ENCODE measurements at places on chromosomes 6 and 20.

GRCh38 chr6:95357380-95358020, 219.8 kb upstream of the MANEA start:
- DNase-seq: no peak

GRCh38 chr6:134317471-134318131, at the start of gene SGK1:
TSS of gene SGK1 (minus strand) at chr6:134318112. CDS start at chr6:134317460, 652 bp downstream.
- no peak for DNase-seq

GRCh38 chr6:69349771-69350170, 447.0 kb downstream of the LMBRD1 start:
- no peak for DNase-seq

DNA sequence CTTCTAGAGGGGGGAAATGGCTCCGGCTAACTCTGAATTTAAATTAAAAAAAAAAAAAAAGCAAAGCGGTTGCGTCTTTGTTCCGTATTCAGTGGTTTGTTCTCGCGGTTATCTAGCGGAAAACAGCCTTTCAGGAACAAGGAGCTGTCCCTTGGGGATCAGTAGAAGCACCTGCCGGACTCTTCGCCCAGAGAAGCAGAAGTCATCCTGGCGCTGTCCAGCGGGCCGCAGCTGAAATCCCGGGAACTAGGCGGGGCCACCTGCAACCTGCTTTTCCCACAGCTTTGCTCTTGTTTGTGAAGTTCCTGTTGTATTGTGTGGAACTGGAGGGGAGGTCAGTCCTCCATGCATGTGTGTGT, 43.9 kb upstream of the GJE1 start:
- no peak for DNase-seq

- DNase-seq: no peak
These were observed 54.9 kb downstream of the PRR18 start for GRCh38 chr6:166253281-166253681.

DNA sequence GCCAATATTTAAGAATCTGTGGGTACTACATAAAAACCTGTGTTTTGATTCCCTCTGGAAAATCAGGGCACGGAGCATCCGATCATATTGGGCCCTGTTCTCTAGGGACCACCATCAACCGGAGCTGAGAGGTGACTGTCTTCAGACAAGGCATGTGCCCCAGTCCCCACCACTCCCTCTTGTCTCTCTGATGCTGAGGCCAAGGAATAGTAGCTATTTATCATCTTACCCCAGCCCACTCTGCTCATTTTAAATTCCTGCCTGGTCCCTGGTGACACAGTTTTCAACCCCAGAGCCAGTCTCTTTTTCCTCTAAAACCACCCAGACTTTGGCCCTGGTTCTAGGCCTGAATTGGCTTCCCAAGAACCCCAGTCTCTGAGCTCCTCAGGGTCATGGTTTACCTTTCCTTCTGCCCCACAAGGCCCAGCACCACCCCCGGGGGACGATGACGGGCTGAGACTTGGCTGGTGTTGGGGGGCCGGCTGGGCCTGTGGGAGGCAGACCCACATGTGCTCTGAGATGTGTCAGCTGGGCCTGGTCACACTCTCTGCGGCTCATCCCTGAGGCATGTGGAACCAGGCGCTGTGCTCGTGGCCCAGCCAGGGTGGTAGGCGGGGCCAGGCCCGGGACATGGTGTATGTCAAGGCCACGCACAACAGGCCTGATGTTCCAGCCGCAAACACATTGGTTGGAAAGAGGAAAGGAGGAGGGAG, 114.4 kb downstream of the CEBPB start:
- peak; percentile 84 for DNase-seq

- no peak for DNase-seq
These were observed 11.2 kb downstream of the SIRPB2 start for GRCh38 chr20:1479831-1480595.

DNA sequence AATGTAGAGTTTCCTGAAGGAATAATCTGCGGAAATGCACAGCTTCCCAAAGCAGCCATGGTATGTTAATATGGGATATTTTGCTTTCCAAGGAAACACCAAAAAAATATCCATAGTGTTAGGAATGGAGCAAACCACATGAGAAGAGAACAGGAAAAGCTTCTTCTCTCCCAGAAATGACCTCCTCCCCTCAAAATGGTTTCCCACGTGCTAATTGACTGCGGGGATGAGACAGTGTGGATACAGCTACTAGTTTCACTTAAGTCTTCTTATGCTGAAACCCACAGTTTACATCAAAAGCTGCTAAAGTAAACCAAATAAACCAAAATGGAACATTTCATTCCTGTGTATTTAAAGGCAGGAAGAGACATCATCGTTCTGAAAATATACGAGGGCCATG, 69.4 kb downstream of the FYN start:
- no peak for DNase-seq

GRCh38 chr6:153207617-153208016, 76.5 kb upstream of the RGS17 start:
- DNase-seq: no peak

DNA sequence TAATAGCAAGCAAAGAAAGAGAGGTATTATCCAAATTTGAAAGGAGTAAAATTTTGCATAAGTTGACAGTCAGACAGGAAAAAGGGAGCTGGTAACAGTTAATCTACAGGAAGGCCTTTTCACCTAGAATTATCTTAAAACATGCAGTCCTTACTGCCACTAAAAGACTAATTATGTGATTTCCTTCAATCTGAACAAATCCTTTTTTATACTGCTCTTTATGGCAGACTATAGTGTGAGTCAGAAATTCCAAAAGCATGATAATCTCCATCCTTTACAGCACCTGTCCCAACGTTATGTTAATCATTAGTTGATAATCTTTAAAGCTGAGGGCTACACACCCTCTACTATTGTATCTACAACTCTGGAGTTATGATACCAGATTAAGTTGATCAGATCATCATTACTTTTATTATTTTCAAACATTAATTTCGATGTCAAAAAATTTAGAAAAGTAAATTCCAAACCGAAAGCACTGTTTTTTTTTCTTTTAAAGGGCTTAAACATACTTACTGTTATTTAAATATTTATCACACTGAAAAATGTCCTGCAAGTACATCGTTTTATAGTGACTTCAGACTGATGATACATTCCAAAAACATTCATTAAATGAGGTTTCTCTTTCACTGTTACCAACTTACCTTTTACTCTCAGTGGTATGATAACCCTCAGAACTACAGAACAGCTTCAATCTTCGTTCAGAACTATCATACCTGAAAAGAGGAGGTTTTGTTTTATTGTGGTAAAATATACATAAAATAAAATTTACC, 33.2 kb upstream of the AKAP7 start:
- no peak for DNase-seq

- DNase-seq: no peak
These were observed 36.6 kb downstream of the ERGIC3 start for GRCh38 chr20:35578469-35578868.

GRCh38 chr6:118876814-118877213, 17.1 kb upstream of the ASF1A start:
- DNase-seq: no peak

DNA sequence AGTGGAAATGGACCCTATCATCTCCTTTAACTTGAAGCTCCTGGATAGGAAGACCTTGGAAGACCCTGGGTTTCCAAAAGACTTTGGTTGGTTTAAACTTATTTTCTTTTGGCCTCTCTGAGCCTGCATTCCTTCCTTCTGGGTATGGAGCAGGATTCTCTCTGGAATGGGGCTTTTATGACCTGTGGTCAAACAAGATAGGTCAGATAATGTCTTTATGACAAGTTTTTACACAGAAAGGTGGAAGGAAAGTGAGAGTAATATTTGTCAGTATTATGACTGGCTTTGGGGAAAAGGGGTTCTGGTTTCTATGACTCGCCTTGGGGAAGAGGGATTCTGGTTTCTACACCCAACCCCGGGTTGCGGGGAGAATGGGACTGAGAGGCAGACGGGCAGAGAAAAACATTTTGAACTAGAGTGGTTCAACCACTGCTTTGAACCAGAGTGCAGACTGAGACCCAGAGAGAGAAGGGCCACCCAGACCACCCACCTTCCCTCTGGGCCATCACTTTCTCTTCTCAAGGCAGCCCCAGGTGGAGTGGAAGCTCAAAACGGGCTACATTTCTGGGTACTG, 37.6 kb upstream of the KCNK5 start:
- DNase-seq: no peak

- DNase-seq: no peak
These were observed 115.0 kb upstream of the CHD6 start for GRCh38 chr20:41733151-41733550.

DNA sequence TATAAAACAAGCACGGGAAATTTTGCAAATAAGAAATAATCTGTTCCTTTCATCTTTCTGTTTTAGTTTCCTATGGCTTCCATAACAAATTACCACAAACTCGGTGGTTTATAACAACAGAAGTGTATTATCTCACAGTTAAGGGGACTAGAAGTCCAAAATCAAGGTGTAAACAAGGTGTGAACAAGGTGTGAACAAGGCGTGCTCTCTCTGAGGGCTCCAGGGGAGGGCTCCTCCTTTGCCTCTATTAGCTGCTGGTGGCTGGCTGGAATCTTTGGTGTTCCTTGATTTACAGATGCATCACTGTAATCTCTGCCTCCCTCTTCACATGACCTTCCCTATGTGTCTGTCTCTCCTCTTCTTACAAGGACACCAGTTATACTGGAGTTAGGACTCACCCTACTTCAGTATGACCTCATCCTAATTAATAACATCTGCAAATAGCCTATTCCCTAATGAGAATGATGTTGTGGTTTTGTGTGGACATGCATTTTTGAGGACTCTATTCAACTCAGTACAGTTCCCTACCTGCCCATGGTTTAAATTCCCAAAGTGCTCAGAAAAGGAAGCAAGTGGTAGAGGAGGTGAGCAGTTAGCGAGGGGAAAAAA, 17.5 kb upstream of the BMP5 start:
- no peak for DNase-seq

DNA sequence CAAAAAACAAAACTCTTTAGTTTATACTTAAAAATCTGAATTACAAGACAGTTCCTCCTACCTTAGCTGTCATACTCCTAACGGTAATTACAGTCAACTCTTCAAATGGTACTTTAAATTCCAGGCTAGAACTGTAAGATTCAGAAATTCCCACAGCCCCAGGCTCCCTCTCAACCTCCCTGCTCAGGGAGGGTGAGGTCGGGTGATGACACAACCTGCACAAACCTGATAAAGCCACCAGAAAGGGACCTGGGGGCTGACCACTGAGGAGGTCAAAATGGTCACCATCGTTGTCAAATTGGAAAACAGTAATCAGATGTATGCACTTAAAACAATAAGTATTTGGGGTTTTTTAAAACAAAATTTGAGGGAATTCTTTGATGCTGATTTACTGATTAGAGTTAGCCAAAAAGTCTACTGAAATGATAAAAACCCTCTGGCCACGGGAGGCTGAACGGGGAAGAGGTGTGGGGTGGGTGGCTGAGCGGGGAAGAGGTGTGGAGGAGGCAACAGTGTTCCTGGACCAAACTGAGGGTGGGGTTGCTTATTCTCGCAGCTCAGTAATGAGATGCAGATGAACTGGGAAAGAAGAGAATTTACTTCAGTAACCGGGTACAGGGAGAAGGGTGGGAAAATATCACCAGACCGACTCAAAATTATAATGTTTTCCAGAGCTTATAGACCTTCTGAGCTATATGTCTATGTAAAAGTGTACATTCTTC, 52.4 kb downstream of the SLC22A1 start:
- no peak for DNase-seq

GRCh38 chr6:33183071-33183683, 9.1 kb downstream of the COL11A2 start:
- no peak for DNase-seq

DNA sequence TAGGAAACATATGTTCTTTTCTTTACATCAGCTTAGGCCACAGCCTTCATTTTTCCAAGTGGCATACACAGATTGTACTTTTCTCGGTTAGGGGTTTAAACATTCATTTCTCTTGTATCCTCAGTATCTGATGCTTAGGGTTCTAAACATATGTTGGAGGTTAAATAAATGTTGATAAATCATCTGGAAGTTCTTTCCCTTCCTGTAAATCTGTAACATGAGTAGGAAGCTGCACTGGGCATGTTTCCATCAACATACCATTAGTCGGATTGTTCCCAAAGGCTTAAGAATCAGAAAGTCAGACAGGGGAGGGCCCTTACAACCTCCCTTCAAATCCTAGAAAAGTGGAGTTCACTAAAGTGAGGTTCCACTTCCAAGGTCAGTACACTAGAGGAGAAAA, 54.8 kb upstream of the BCLAF1 start:
- peak; percentile 89 for DNase-seq

- no peak for DNase-seq
These were observed 42.7 kb upstream of the GCNT2 start for GRCh38 chr6:10478187-10479040.

DNA sequence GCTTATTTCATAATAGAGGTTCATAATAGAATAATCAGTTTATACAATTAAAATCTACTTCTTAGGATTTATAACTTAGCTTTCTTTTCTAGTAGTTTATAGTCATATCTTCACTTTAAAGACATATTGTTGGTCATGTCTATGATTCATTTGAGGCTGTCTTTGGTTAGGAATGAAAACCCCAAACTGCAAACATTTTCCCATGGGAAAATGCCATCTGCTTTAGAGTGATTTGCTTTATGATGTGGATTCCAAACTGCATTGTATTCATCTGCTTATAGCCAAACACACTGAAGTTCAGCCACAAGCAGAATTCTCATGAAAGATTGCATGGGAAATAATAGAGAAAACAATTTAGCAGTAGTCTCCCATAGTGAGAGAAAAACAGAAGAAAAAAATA, 128.0 kb downstream of the RFPL4B start:
- peak; percentile 86 for DNase-seq

- DNase-seq: no peak
These were observed 15.8 kb upstream of the THBS2 start for GRCh38 chr6:169269180-169270076.

DNA sequence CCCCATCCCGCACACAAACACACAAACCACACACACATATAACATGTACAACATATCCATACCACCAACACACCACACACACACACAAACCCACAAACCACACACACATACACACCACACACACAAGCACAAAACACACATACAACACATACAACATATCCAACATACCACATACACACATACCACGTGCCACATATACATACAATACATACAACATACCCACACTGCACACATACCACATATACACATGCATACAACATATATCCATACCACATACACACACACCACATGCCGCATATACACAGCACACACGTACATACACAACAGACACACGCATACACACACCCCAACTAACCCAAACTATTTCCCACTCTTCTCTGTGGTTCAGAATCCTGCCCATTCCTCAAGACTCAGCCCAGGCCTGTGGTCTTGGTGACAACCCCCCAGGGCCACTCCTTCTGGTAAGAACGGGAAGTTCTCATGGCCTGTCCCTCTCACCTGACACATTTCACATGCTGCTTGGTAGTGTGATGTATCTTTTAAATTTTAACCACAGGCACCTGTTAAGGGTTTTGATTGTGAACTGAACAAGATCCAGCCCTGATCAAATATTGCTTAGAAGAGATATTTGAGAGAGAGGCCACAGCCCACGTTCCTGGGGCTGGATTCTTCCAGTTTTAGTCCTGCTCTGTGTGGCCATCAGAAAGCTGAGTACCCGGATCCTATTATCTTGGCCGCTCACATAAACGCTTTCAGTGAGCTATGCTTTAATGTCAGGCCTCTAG, 55.9 kb upstream of the KCNK16 start:
- no peak for DNase-seq

Data from fibroblast of skin of left biceps (primary cell).